ENCODE measurements at places on chromosomes 2 and 18. TPM values are rescaled to one million over a fixed set of nuclear protein-coding genes. Genes with fewer than 3 reads are reported as not detected.
A peak's percentile ranks its signal among the peaks of the same experiment; 100 is the strongest.

DNA sequence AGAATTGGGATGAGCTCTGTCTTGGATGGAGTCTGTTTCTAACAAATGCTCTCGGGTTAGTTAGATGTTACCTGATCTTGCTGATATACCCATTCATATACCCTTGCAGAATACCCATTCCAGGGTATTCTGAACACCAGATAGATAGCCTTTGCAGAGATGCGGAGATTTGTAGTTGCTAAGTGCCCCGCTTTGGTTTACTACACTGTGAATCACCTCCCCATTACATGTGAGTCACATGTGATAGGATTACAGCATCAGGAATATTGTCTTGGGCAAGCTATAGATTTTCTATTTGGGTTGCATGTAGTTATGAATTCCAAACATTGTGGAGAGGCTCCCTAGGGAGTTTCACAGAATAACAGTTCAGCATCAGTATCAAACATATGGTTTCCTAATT is 3.8 kb downstream of the VSNL1 start:
- DNase-seq = peak; percentile 31

The OBSL1 gene
- total RNA-seq = 21.4 TPM

The CREG2 gene
- not detected for total RNA-seq

The EGR4 gene
- total RNA-seq = not detected

The PARD6G gene
- 3.3 TPM for total RNA-seq

The MYOM1 gene
- under 0.01 TPM for total RNA-seq

The ARL5A gene
- total RNA-seq = 45.5 TPM
